Tibial nerve (tissue), 4 donors: ENCODE measurements at places on chromosomes 3 and 15.

- DNase-seq = no peak
These were observed 719.9 kb upstream of the CBLB start for GRCh38 chr3:106588739-106589138.

- no peak for DNase-seq
These were observed 111.3 kb downstream of the DCLK3 start for GRCh38 chr3:36653095-36653494.

DNA sequence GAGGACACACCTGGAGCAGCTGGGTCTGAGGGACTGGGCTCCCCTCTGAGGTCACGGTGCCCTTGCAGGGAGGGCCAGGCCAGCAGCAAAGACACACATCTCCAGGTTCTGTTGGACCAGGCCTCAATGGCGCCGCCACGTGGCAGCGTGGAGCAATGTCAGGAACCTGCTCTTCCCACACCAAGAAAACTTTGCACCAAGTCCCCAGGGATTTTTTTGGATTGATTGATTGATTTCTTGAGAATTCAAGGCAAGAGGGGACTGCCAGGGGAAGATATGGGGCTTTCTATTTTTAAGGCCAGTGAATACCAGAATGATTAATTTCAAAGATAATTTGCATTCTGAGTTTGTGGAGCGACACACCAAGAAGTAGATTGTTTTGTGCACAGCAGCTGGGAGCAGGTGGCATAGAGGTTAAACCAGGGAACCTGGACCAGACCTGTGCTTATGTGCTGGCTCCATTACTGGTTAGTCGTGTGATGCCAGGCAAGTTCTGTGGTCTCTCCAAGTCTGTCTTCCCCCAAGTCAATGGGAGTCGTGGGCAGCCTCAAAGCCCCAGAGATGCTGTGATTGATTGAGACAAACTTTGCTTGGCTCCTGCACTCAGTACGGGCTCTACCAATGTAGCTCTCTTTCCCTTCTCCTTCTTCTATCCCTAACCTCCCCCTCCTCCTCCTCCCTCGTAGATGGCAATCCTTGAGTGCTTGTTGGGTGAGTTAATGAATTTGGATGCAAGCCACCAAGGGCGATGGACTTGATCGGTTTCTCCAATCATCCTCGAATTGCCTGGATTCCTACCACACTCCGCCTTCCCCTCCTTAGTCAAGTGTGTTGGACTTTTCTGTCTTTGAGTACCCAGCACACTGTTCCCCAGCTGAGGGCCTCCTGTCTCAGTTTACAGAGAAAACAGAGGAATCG is 96.2 kb upstream of the TRPM1 start:
- DNase-seq = no peak

DNA sequence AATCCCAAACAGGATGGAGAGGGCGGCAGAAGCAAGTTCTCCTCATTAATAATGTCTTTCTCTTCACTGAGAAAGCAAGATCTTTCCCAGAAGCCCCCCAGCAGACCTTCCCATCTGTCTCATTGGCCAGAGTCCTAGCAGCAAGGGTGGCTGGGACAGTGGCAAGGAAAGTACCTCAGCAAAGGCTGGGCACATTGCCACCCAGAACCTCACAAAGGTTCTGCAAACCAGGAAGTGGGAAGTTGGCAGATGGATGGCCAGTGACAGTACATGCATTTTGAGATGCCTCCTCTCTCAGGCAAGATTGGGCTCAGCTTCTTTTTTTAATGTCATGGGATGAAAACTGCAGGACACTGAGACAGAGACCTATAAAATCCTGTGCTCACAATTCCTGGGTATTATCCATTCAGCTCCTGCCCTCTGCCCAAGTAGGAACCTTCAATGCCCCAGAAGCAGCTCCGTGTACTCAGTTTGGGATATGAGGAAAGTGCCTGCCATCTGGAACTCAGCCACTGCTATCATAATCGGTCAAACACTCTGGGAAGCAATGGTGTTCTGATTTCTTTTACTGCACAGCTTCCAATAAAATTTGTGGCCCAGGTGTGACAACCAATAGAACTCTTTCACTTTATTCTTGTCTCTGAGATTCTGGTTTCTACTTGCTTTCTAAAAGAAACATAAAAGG is 25.5 kb downstream of the DPH3 start:
- no peak for DNase-seq

DNA sequence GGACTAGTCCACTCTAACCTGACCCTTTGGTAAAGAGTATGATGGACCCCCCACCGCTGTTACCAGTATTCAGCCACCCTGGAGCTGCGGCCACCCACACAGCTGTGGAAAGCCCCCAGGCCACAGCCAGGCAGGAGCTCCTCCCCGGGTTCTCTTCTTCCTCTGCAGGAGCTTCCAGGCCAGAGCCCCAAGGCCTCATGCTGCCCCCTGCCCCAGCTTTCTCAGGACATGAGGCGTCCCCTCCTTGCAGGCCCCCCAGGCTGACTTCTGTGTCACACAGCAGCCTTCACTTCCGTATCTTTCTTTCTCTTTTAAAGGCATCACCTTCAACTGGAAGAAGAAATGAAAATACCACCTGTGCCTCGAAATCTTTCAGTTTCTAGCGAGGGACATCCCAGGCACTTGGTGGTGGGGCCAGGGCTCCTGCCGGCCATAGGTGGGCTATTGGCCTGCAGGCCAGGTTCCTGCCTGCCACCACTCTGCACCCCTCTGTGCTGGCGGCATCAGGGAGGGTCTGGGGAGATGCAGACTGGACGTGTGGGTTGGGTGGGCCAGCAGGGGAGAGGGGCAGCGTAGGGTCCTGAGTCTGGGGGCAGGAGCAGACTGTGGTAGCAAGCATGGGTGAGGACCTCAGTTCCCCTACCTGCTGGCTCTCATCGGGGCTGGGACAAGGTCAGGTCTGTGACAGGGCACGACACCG is 19.9 kb downstream of the KLF13 start:
- DNase-seq = no peak

DNA sequence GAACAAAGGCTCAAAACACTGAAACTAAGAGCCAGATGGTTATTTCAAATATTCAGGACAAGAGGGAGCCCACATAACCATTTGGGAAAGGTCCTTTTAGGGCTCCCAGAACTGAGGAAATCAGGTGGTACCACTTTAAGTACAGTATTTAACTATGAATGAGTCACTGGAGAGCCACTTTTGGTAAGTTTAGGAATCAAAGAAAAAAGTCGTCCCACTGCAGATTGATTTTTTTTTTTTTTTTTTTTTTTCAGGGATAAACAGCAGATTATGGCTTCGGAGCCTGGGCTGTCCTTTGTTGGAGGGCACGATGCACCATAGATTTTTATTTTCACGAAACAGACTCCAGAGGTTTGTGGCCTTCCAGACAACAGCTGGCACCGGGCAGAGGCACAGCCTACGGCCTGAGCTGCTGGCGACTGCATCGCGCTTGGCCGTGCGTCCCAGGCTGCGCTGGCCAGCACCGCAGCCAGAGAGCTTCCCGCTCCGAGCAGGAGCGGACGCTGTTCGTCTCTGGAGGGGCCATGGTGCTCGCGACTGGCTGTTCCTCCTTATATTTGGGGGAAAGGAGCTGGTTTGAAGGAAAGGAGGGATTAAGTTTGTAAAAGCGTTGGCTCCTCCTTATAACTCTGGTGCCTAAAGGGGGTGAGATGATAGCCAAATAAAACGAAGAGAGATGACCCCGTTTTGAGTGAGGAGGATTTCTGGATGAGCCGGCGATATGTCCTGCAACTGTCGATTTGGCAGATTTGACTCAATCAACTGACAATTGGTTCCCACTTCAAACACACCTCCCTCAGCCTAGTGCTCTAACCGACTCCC is 152.9 kb upstream of the GOLIM4 start:
- DNase-seq = no peak

GRCh38 chr15:65066001-65066634 is 1.7 kb downstream of the RASL12 start:
- DNase-seq = no peak

DNA sequence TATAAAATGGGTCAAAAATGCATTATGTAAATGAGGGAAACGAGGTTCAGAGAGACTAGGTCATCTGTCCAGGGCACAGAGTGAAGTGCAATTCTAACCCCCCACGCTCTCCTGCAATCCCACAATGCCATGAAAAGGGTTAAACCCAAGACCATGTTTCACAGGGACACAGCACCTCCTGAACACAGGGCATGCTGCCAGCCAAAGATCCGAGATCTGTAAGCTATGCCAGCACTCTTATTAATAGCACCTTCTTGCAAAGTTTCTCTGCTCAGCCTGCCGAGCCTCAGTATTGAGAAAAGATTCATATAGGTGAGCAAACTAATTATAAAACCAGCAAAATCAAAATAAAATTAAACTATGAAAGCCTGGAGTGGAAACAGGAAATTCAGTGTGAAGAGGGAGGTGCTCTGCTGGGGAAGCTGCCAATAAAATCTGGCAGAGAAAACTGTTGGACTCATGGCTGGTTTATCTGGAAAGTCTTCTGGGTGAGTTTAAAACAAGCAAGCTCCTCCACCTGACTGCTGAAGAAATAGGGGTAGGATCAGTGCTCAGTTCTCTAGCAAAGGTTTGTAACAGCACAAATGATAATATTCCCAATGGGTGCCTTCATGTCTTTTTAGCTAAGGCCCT is 50.3 kb downstream of the LRIG1 start:
- peak; percentile 37 for DNase-seq

GRCh38 chr3:122091602-122092295 is 36.6 kb downstream of the CD86 start:
- DNase-seq = no peak

- no peak for DNase-seq
These were observed 317.3 kb upstream of the WNT5A start for GRCh38 chr3:55804170-55805095.
